Activated CD4-positive, alpha-beta T cell treated with anti-CD3 and anti-CD28 coated beads, Interleukin-2, Interleukin-6, amounts not matched to agents 100 ng/mL and 50 ng/mL, durations not matched to agents 16 hours and 8 hours (primary cell): ENCODE measurements at places on chromosomes 12 and 14.

DNA sequence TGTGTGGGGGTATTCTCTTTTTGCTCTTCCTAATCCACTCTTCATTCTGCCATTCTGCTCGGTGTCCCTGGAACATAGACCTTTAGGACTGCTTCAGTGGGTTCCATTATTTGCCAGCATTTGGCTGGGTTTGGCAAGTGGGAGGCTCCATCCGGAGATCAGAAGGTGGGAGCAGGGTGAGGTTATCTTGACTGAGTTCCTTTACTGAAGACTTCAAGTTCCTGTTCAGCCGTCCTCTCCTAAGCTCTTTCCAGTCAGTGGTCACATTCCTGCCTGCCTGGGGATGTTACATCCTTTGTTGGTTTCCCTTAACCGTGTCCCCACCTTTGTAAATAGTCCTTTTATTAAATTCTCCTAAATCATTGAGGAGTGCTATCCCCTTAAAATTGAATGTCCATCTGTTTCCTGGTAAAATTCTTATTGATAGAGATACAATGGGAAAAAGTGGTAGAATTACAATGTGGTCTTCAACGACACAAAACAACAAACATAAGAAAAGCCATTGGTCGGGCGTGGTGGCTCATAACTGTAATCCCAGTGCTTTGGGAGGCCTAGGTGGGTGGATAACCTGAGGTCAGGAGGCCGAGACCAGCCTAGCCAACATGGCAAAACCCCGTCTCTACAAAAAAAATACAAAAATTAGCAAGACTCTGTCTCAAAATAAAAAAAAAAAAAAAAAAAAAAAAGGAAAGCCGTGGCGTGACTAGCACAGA lies 5.0 kb upstream of the MIA2 start:
- DNase-seq, result peak; percentile 9

DNA sequence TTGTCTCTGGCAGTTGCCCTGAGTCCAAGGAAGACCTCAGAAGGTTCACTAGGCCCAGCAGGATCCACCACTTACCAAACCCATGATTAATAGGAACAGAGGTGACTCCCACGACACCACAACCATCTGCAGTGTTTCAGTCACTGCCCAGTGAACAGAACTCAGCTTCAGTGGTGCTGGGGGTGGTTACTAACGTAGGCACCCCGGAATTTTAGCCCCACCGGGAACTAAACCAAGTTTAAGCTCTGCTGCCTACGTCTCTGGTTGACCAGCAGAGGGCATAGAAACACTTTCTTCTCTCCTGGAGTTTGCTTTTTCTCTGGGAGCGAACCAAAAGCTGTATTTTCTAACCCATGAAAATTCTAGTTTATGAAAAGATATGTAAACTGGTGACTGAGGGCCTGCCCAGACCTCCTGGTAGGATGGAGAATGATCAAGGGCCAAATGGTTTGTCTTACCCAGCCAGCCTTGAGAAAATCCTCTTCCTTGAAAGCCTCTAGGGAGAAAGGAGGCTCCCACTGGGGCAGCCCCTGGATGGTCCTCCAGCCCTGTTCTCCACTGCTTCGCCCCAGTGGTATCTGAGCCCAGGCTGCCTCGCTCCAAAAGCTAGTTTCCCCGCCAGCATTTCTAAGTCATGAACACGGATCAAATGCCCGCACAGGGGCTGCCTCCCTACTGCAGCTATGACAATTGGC lies 379.8 kb downstream of the DPF3 start:
- DNase-seq, result peak; percentile 57

- DNase-seq, result no peak
Measured at GRCh38 chr14:49106741-49107667, 479.2 kb downstream of the RPS29 start.

GRCh38 chr12:92471551-92471950 lies 231.2 kb upstream of the PLEKHG7 start:
- no peak for DNase-seq

GRCh38 chr12:29867823-29868222 lies 84.1 kb upstream of the TMTC1 start:
- DNase-seq, result no peak

DNA sequence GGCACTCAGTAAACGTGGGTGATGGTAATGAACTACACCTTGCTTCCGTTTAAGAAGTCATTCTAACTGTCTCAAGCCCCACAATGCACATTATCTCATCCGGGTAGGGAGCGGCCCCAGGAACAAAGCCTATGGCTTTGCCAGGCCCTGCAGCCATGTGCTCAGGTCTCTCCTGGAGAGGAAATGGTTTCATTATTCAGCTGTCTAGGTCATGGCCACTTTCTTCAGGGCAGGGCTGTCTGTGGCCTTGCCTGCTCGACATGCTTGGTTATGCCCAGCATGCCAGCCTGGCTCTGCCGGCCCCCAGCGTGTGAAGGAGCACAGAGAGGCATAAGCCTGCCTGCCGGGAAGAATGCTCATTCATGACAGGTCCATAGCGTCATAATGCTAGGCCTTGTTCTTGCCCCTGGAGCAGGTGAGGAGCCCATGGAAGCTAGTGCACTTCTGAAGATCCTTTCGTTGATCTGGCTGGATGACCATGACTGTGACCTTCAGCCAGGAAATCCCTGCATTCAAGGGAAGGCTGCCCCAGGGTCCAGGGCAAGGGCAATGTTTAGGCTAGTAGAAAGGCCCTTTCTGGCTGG lies 26.3 kb upstream of the FOS start:
- no peak for DNase-seq

DNA sequence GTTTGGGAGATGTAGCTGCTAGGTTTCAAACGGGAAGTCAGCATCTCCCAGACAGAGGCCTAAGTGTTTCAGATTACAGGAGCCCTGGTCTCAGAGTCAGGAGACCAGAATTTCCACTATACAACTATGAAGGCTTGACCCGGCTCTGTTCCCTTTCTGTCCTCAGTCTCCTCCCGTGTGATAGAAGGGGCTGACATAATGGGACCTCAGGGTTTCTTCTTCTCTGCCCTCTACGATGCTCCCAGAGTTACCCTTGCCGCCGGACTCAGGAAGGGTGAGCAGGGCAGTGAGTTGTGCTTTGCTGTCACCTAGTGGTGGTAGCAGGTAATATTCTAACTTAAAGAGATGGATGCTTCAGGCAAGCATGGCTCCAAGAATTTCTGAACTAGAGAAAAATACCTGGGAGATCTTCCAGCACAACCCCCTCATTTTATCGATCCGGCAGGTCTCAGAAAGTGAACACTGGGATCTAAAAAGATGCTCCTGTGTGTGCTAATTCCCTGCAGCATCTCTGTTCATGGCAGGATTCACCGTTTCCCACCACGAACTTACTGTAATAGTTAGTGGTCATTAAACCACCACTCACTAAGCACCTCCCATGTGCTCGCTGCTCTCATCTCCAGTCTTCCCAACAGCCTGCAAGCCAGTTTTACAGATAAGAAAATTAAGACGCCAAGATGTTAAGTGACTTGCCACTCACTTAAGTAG lies 84.4 kb downstream of the VWF start:
- DNase-seq, result peak; percentile 71

- no peak for DNase-seq
Measured at GRCh38 chr12:101552277-101552676, 42.5 kb upstream of the MYBPC1 start.

DNA sequence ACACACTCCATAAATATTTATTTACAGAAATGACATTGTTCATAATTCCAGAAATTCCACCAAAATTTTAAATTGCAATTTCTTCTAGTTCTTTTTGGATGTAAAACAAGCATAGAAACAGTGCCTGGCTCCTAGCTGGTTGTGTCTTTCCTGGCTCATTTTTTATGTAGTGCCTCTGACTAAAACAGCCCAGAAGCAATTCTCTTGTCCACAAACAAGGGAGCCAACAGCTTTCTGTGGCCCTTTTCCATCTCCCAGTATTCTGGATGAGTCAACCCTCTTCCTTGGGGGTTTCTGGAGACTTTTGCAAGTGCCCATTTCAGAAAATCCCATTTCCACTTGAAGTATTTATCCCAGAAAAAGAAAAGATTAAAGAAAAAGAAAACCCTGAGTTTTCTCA lies 141.4 kb downstream of the PHLDA1 start:
- no peak for DNase-seq

GRCh38 chr12:26768611-26769603 lies 64.1 kb downstream of the ITPR2 start:
- no peak for DNase-seq

DNA sequence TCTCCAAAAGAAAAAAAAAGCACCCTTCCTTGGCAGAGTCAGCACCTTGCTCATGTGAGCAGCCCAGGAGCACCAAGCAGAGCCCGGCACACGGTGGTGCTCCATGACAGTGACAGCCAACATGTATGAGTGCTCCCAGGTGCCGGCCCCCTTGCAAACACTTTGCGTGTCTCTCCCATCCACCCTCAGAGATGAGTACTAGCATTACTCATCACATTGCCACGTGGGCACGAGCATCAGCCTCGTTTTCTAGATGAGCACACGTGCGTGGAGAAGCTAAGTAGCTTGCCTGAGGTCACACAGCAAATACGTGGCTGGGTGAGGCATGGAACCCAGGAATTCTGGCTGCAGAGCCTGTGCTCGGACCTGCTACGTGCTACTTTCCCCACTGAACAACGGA lies 177.9 kb upstream of the PRMT8 start:
- no peak for DNase-seq

DNA sequence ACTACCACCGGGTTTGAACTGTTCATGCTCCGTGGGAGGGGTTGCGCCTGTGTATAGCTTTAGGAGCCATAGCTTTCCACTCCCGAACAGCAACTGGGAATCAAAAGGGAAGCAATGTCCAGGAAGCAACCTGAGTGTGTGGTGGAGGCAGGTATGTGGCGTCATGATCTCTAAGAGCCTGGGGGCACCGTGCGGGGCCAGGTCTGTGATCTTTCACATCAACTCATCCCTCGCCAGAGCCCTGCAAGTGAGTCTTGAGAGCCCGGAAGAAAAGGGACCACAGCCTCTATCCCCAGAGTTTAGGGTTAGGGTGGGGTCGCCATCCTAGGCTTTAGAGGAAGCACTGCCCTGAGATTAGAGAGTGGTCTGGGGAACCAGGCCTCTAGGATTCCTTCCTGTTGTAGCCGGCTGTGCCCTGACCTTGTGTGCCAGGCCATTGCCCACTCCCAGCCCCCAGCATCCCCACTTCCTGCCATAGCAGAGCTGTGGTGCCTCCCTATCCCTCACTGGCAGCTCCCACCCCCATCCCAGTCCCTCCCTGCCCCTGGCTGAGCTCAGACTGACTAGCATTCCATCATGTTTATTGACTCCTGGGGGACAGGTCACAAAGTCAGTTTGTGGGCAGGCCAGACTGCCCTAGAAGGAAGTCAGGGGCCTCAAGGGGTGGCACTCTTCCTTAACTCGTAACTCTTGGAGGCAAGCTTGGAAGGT lies 745 bp upstream of the ADCY4 start:
- DNase-seq, result no peak

DNA sequence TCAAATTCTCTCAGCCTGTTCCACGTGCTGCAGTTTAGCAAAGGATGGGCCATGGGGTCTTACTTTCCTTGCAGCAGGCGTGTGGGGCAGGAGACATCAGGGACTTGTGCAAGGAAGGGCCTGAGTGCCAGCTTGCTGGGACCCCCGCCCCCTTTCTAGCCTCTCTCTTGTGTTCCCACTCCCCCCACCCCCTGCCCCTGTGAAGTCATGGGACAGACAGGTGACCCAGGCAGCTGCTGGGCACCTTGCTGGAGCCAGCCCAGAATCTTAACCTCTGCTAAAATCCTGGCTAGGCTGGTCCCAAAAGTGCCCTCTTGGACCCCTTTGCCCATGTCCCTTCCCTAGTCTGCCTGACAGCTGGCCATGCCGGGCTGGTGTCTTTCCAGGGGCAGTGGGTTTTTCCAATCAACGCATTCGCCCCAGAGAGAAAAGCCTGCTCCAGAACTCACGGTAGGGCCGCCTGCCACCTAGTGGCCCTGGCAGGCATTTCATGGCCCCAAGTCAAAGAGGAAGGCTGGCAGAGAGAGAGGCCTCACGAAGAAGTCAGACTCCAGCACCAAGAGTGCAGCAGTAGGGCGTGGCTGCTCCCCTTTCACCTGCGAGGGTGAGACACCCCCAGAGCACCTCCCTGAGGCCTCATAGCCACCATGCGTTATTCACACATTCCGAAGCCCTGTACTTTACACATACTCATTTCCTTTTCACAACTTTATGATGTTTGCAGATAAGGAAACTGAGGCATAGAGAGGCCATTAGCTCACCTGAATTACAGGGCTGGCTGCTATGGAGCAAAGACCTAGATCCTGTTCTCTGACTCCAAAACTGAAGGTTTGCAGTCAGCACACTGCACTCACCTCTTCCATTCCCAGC lies 67.4 kb downstream of the LGMN start:
- DNase-seq, result peak; percentile 85

DNA sequence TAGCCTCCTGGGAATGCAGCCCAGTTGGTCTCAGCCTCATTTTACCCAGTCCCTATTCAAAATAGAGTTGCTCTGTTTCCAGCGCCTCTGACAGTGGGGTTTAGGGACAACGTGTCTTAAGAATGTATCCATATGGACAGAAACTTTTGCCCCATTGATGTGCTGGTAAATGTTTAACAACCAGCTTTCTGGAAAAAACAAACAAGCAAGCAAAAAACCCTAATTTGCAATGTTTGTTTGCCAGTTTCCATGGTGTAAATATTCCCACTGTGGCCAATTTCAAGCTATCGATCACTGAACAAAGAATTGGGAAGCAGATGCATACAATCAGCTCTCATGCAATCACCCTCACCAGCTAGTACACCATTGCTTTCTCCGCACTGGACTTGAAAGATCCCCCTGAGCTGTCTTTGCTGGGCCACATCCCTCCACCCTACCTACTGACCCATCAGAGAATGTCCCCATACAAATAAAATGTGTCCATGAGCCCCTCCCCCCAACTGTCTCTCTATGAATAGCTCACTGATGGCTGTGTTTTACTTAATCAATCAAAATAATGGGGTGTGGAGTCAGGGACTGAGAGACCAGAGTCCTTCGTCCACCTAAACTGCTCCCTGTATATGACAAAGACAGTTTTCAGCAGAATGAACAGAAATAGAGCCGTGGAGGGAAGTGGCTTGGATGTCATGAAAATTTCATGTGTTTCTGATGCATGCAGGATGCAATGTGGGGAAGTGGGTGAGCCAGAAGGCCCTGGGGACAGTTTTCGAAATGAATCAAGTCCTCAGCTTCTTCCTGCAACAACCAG lies 40.8 kb downstream of the CCDC60 start:
- DNase-seq, result peak; percentile 47

DNA sequence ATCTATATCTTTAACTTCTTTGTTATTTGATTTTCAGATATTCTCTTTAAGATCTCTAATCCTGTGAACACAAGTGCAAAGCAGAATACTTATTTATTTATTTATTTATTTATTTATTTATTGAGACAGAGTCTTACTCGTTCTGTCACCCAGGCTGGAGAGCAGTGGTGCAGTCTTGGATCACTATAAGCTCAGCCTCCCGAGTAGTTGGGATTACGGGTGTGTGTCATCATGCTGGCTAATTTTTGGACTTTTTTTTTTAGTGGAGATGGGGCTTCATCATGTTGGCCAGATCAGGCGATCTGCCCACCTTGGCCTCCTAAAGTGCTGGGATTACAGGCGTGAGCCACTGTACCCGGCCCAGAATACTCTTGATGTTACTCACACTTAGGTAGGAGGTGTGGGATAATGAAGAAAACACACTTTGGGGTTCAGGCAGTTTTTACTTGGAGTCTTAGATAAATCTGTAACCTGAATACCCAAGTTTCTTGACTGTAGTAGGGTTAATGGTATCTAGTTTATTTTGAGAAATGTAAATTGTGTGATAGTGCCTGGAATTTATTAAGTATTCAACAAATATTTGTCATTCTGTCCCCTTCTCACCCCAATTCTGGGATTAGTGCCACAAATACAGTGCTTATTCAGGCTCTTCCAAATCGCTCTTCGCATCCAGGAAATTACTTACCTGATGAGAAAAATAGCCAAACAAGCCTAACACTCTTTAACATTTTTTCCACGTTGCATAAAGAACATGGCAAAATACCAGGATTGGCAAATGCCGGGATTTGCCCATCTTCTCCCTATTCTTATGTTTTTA lies 33.0 kb downstream of the METAP2 start:
- DNase-seq, result no peak
